ENCODE measurements at places on chromosomes 11 and 22. TPM values are rescaled to one million over a fixed set of nuclear protein-coding genes. Genes with fewer than 3 reads are reported as not detected.

- no peaks in the 10 kb centered on the region for H3K4me1 ChIP-seq
- no peak for DNase-seq
- H3K27ac ChIP-seq, result no peak overlapping the region
- no peaks in the 10 kb centered on the region for H3K27me3 ChIP-seq
Measured at GRCh38 chr22:35612903-35613302, 4.2 kb downstream of the MB start.

GRCh38 chr11:12264361-12264760, 113.0 kb upstream of the PARVA start:
- no peaks in the 10 kb centered on the region for H3K4me1 ChIP-seq
- no peaks in the 10 kb centered on the region for H3K36me3 ChIP-seq
- no peak overlapping the region for H3K4me3 ChIP-seq
- H3K27me3 ChIP-seq, result no peaks in the 10 kb centered on the region
- DNase-seq, result no peak
- H3K27ac ChIP-seq, result no peak overlapping the region

DNA sequence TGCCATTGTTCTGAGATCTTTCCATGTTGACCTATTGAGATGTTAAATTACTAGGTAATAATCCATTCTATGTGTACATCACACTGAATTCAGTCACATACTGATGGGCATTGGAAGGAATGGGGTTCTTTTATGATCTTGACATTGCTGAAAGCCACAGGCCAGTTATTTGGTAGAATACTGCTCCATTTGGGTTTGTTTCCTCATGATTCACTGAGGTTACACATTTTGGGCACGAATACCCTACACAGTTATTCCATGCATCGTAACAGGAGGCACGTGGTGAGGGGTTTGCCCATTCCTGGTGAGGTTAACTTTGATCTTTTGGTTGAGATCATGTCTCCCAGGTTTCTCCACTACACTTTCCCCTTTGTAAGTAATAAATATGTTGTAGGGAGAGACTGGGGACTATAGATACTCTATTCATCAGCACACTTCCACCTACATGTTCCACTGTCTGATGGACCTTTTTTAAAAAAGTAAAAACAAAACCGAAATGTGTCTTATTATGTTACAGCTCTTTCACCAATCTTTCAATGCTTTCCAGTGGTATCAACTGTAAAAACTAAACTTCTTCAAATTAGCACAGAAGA, 12.0 kb upstream of the FOLR1 start:
- H3K27ac ChIP-seq, result no peak overlapping the region
- no peak for DNase-seq
- no peaks in the 10 kb centered on the region for H3K36me3 ChIP-seq

GRCh38 chr11:43649501-43649900, 31.0 kb upstream of the HSD17B12 start:
- H3K27me3 ChIP-seq, result no peaks in the 10 kb centered on the region
- DNase-seq, result no peak
- no peak overlapping the region for H3K27ac ChIP-seq
- no peak overlapping the region for H3K4me3 ChIP-seq
- H3K4me1 ChIP-seq, result no peaks in the 10 kb centered on the region

DNA sequence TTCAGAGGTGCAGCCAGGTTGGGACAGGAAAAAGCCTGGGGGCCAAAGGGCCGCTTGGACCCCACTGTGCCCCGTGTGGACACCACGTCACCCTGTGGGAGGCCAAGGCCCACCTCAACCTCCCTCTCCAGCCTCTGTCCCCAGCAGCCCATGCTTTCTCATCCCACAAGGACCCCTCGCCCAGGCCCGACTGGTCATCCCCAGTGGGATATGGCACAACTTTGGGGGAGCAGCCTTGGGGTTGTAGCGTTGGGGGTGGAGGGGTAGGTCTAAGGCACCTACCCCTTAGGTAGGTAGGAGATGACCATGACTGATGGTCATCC, 44.0 kb downstream of the IGF2 start:
- no peaks in the 10 kb centered on the region for H3K27me3 ChIP-seq
- H3K27ac ChIP-seq, result no peak overlapping the region
- H3K4me1 ChIP-seq, result no peaks in the 10 kb centered on the region
- DNase-seq, result no peak
- no peak overlapping the region for H3K4me3 ChIP-seq

DNA sequence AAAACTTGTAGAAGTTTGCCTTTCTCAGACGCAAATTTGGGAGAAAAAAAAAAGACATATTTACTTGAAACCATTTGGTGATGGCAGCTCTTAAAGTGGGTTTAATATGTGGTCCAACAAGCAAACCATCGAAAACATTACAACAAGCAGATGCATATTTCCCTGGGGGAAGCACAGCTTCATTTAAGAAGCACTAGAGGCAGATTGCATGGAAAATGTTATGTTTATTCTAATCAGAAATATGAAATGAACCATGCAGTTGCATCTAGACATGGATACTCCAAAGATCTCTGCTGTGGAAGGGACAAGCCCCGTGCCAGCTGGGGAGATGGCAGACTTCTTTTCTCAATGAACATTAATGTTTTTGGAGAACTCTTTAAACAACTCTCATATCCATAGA, 57.4 kb upstream of the PARVA start:
- peaks cover 9% of the 10 kb centered on the region for H3K4me1 ChIP-seq
- H3K27me3 ChIP-seq, result no peaks in the 10 kb centered on the region
- H3K4me3 ChIP-seq, result no peak overlapping the region

The BEST1 gene
- 0.23 TPM for total RNA-seq

DNA sequence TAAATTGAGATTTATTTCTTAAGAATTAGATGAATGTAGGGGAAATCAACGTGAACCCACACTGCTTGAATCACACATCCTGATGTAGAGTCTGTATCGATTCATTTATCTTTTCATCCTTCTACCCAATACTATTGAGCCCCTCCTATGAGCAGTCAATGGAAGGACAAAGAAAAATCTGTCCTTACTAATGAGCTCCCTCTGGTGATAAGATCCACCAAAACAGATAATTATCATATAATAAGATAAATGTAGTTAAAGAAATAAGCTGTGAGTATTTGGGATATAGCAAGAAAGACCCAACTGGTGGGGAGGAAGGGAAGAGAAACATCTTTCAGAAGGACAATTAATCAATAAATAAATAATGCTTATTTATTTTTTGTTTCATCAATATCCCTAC, 385.1 kb upstream of the CCDC90B start:
- H3K36me3 ChIP-seq, result no peaks in the 10 kb centered on the region
- no peaks in the 10 kb centered on the region for H3K27me3 ChIP-seq
- H3K4me1 ChIP-seq, result no peaks in the 10 kb centered on the region

DNA sequence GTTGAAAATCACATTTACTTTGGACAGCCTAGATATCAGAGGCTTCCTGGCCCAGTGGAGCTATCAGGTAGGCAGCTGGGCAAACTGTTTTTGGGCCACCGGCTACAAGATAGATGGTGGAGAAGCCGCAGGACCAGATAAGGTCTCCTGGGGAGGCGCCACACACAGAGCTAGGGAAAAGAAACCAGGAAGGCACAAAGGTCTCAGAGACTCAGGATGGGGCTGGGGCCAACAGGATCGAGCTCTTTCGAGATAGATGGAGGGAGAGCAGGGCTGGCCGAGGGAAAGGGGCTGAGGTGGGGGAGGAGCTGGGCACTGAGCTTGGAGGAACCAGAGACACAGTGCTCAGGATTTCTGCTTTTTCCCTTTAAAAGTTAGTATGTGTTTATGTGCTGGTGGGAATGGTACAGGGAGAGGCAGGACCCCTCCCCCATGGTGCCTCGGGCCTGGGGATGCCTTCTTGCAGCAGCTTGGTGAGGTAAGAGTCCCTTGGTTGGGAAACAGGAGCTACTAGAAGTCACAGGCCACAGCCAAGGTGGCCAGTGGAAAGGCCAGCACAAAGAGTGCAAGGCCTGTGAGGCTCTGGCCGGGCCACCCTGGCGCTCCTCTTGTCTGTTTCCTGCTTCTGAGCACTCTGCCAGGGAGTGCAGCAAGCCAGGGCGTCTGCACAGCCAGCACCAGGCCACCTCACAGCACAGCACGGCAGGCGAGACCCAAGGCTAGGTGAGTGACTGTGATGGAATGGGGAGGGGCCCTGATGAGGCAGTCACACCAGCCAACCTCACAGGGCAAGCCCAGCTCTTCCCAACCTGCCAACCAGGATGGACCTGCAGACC, 11.5 kb upstream of the NAP1L4 start:
- H3K4me1 ChIP-seq, result no peaks in the 10 kb centered on the region
- peaks cover 59% of the 10 kb centered on the region for H3K36me3 ChIP-seq
- H3K27me3 ChIP-seq, result no peaks in the 10 kb centered on the region
- H3K27ac ChIP-seq, result no peak overlapping the region
- no peak for DNase-seq

All from H1 (cell line).